ENCODE measurements at places on chromosomes 13 and 19.

- DNase-seq = no peak
These were observed 28.0 kb downstream of the SH3GL1 start for GRCh38 chr19:4372165-4373012.

DNA sequence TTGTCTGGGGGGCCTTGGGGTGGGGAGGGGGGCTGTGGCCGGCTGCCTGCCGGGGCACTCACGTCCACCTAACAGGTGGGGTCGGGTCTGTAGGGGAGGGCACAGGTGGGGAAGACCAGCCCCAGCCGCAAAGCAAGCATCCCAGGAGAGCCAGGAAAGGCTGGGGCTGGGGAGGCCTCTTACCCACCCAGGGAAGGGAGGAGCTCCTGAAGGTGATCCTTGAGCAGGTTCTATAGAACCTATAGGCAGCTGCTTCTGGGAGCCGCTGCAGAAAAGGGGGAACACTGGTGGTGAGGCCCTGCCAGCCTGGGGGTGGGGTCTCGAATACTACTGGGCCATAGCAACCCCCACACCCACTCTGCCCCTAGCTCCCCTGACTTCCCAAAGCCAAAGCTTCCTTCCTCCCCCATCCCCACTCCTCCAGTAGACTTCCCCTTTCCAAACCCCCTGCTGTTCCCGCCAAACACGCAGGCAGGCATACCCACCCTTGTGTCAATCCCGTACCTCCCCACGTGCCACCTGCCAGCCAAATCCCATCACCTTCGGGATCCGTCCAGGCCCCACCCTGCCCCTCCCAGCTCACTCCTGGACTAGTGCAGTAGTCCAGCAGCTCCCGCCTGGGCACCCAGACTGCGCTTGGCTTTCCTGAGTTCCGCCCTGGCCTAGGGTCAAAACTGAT lies 5.6 kb downstream of the KLF16 start:
- no peak for DNase-seq

GRCh38 chr13:88376760-88377388 lies 705.7 kb downstream of the SLITRK5 start:
- no peak for DNase-seq

- DNase-seq = no peak
These were observed 96.0 kb downstream of the CAB39L start for GRCh38 chr13:49347650-49348385.

GRCh38 chr13:102651892-102652291 lies 43.0 kb downstream of the METTL21C start:
- no peak for DNase-seq

GRCh38 chr13:54394085-54394700 lies 1365.6 kb downstream of the OLFM4 start:
- DNase-seq = no peak

DNA sequence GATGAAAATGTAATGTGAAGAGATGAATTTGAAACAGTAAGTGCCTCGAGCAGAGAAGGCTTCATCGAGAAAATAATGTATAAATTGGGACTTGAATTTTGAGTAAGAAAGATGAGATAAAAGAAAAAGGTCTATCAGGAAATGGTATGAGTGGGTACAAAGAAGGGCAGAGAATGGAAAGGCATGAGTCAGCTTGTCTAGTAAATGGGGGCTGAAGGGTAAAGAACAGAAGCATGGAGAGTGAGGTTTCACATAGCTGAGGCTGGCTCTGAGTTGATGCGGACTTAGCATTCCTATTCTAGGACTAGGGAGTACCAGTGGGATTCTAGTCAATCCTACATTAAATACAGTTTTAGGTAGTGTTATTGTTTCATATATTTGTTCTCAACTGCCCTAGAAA lies 85.8 kb downstream of the ZC3H13 start:
- no peak for DNase-seq

DNA sequence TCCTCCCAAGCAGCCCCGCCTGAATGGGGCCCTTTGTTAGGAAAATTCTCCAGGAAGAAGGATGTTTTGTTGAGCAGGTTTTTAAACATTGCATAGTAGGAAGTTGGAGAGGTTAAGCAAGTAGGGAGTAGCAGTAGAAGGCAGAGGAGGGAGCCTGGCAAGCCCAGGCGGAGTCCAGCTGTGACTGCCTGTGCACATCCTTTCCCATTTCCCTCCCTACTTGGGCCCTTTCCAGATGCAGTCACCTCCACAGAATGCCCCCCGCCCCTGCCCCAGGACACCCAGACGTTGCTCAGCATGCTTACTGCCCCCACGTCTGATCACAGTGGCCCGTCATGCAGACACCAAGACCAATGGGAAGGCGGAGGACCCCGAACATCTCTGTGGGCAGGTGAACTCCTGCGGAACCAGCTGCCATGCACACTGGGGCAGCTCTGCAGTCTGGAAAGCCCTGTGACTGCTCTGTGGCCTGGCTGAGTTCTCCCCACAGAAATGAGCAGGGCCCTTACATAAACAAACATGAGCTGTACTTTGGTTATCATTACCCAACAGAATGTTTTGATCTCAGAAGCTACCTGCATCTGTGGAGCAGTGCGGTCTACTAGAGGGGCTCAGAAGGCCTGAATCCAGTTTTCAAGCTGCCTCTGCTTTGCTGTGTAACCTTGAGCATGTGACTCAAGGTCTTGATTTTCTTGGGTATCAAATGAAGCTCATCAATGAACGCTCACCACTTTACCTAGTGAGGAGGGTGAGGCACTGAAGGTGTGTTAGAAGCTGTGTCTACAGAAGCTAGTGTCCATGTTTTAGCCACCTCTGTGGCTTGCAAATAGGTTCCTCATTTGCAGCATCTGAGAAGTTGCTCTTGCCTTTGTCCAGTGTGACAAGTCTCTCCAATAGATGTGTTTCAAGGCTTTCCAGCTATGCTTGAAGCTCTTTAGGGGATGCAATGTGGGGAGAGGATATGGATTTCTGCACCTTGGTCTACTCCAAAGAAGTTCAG lies 84.2 kb downstream of the TNFRSF19 start:
- DNase-seq = no peak

- DNase-seq = no peak
These were observed 184.0 kb upstream of the RFC3 start for GRCh38 chr13:33633701-33634545.

GRCh38 chr13:95254339-95254738 lies 46.9 kb downstream of the ABCC4 start:
- no peak for DNase-seq

DNA sequence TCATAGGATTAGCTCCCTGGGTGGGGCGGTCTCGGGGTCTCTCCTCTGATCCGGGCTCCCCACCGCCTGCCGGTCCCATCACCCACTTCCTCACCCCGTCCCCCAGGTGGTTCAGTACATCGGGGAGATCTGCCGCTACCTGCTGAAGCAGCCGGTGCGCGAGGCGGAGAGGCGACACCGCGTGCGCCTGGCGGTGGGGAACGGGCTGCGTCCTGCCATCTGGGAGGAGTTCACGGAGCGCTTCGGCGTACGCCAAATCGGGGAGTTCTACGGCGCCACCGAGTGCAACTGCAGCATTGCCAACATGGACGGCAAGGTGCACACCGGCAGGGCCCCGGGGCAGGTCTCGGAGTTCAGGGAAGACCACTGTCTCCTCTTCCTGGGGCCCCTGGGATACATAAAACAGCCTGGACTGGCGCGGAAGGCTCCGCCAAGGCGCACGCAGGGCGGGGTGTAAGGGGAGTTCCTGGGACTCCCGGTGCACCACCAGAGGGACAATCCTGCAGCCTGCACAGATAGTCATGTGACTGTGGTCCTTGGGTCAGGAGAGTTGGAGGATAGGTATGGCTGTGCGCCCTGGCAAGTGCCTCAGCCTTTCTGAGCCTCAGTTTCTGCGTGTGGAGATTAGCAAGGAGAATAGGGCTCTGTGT lies 14.2 kb upstream of the PGLS start:
- peak; percentile 20 for DNase-seq

DNA sequence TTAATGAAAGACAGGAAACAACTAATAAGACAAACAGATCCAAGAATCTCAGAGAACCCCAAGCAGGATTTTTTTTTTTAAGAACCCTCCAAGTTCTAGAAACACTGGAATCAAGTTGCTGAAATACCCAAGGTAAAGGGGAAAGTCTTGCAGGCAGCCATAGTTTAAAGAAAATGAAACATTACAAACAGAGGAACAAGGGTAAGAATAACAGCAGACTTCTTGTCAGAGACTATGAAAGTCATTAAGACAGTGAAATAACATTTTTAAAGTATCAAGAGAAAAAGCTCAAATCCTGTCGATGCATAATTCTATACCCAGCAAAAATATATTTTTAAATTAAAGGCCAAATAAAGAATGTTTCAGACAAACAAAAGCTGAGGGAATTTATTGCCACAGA lies 67.1 kb downstream of the WASF3 start:
- DNase-seq = no peak

DNA sequence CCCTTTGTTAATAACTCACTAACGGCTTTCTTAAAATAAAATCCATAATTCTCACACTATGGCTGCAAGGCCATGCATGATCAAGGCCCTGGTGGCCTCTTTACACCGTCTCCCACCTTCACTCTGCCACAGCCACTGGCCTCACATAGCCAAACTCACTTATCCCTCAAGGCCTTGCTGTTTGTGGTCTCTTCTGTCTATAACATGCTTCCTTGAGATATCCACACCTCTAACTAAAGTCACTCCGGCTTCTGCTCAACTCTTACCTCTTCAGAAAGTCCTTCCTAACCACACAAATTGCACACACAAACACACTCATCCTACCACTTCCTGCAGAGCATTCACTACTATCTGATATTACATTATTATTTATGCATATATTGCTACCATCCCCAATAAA lies 262.5 kb downstream of the DIAPH3 start:
- DNase-seq = no peak

GRCh38 chr13:65697843-65698242 lies 1532.3 kb downstream of the PCDH9 start:
- DNase-seq = no peak

DNA sequence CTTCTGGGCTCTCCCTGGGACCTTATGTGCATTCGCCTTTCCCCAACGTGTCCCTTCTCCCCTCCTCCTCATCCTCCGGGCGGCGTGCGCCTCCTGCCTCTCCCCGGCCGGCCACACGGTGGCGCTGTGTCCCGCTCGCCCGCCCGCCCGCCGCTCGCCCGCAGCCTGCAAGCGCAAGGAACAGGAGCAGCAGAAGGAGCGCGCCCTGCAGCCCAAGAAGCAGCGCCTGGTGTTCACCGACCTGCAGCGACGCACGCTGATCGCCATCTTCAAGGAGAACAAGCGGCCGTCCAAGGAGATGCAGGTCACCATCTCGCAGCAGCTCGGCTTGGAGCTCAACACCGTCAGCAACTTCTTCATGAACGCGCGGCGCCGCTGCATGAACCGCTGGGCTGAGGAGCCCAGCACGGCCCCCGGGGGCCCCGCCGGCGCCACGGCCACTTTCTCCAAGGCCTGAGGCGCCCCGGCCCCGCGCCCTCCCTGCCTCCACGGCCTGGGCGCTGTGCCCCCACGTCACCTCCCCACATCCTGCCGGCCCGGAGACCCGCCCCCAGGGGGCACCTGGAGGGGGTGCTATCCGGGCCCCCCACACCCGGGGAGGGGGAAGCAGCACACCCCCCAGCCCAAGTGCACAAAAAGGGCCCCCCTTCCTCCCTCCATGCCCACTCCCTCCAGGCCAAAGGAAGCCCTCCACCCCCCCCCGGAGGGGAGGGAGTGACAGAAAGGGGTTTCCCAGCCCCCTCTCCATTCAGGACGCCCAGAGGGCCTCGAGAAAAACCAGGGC lies 21.9 kb downstream of the ONECUT3 start:
- DNase-seq = peak; percentile 89

DNA sequence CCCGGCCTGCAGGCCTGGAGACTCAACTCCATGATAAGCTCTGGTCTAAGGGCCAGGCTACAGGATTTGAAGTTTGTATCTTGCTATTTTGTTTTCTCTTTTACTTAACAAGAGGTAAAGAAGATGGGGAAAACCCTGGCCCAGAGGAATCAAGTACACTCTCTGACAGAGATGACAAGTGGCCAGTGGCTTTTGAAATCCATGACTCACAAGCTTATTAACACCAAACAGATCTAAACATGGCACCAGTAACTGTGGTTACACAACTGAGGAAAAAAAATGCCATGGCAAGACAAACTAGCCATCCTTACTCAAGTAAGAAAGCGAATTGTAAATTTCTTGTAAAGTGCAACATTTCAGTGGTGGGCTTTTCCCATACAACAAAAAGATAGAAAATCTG lies 72.6 kb upstream of the SERTM1 start:
- DNase-seq = no peak

- no peak for DNase-seq
These were observed 181.8 kb downstream of the KATNAL1 start for GRCh38 chr13:30125422-30126073.

- no peak for DNase-seq
These were observed 471.0 kb downstream of the COG6 start for GRCh38 chr13:40126306-40127085.

All from D341Med (cell line).